Foreskin keratinocyte (primary cell): ENCODE measurements at places on chromosomes 1 and 21. TPM values are rescaled to one million over a fixed set of nuclear protein-coding genes. Genes with fewer than 3 reads are reported as not detected.

Gene HAX1
- polyA plus RNA-seq, result 154 and 171 TPM in 2 replicates

Gene NBPF8
- 4.1 and 8.5 TPM in 2 replicates for polyA plus RNA-seq

Gene HSPB7
- polyA plus RNA-seq, result not detected in 2 replicates

Gene BRDT
- polyA plus RNA-seq, result not detected in 2 replicates

Gene C1orf141
- polyA plus RNA-seq, result not detected in 2 replicates

DNA sequence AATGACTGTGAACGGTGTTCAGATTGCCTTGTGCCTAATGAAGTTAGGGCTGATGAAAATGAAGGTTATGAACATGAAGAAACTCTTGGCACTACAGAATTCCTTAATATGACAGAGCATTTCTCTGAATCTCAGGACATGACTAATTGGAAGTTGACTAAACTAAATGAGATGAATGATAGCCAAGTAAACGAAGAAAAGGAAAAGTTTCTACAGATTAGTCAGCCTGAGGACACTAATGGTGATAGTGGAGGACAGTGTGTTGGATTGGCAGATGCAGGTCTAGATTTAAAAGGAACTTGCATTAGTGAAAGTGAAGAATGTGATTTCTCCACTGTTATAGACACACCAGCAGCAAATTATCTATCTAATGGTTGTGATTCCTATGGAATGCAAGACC lies 96.6 kb downstream of the ZFYVE9 start:
- DNase-seq, result peak; percentile 66

GRCh38 chr1:25699500-25700143 lies 83.0 kb downstream of the MAN1C1 start:
- DNase-seq, result no peak

GRCh38 chr1:200629876-200630514 lies 9.4 kb upstream of the KIF14 start:
- no peak for DNase-seq

GRCh38 chr1:197961933-197962332 lies 44.8 kb downstream of the LHX9 start:
- DNase-seq, result no peak

GRCh38 chr1:20220036-20220435 lies 33.7 kb upstream of the PLA2G2C start:
- DNase-seq, result no peak

- DNase-seq, result peak; percentile 86
Measured at GRCh38 chr1:161792740-161793139, 26.6 kb downstream of the ATF6 start.

- no peak for DNase-seq
Measured at GRCh38 chr1:84632137-84632536, 57.9 kb upstream of the CTBS start.

GRCh38 chr21:23963454-23963853 lies 1643.8 kb downstream of the MRPL39 start:
- DNase-seq, result peak; percentile 13

DNA sequence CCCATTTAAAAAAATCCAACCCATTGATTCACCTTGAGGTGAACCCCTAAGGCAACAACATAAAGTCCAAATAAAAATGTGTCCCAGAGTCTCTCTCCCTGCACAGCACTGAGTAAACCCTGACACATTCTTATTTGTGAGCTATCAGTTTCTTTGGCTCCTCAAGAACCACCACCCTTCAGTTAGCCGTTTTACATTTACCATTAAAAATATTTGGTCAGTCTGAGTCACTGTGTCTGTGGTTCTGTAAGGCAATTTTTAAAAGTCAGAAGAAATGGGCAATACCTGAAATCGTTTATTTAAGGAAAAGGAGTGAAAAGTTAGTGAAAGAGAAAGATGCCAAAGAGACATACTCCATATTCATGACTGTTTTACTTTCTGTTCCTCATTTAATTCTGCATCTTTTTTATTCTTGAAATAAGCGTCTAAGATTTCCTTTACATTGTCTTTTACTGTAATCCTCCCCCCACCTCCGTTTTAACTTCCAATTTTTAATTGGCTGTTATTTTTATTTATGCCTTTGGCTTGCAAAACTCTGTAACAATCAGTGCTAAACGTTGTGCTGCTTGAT lies 91.7 kb upstream of the IVNS1ABP start:
- no peak for DNase-seq

GRCh38 chr1:230647321-230647720 lies 5.0 kb downstream of the COG2 start:
- DNase-seq, result no peak

- no peak for DNase-seq
Measured at GRCh38 chr1:193593147-193593885, 406.9 kb upstream of the B3GALT2 start.
